A549 treated with AZD2906 at 1 μM for 4 hours (cell line): ENCODE measurements at places on chromosomes 5 and 9. TPM values are rescaled to one million over a fixed set of nuclear protein-coding genes. Genes with fewer than 3 reads are reported as not detected.

Gene MARCOL
- total RNA-seq = not detected in 5 replicates

Gene PCDHB2
- total RNA-seq = 2.6 to 5.2 TPM (median 3.4 TPM) in 5 replicates

Gene NAA35
- 24.7 to 30.7 TPM (median 26.1 TPM) in 5 replicates for total RNA-seq

Gene SLC36A2
- total RNA-seq = not detected in 5 replicates

Gene SQSTM1
- 721 to 1,258 TPM (median 848 TPM) in 5 replicates for total RNA-seq

Gene HTR4
- not detected in 5 replicates for total RNA-seq

Gene CCDC192
- not detected in 5 replicates for total RNA-seq

Gene UGT3A2
- not detected in 5 replicates for total RNA-seq

Gene PCDHB16
- total RNA-seq = 0.02 to 0.13 TPM (median 0.06 TPM) in 5 replicates

Gene PAX5
- total RNA-seq = 0.01 to 0.09 TPM (median 0.03 TPM) in 5 replicates

Gene ANKRD34B
- total RNA-seq = 0.03 to 0.15 TPM (median 0.06 TPM) in 5 replicates

Gene SLC28A3
- total RNA-seq = 0.01 to 0.02 TPM in 2 of 5 replicates, not detected in the others

Gene BARHL1
- 0.02 to 0.03 TPM in 2 of 5 replicates, not detected in the others for total RNA-seq

Gene BTNL8
- 0.06 TPM in 1 of 5 replicates, not detected in the others for total RNA-seq

Gene HRCT1
- total RNA-seq = 0.22 to 0.51 TPM (median 0.34 TPM) in 5 replicates

Gene GABBR2
- total RNA-seq = 0.11 to 0.25 TPM (median 0.14 TPM) in 5 replicates
